A549 treated with Mapracorat at 1 μM for 4 hours (cell line): ENCODE measurements at places on chromosomes 3 and 15. TPM values are rescaled to one million over a fixed set of nuclear protein-coding genes. Genes with fewer than 3 reads are reported as not detected.

The PLA1A gene
- 0.26 to 0.80 TPM (median 0.40 TPM) in 5 replicates for total RNA-seq

The STRC gene
- total RNA-seq = 0.12 to 0.30 TPM (median 0.23 TPM) in 4 of 5 replicates, not detected in the other

The ADAMTS7 gene
- 5.8 to 10.9 TPM (median 9.8 TPM) in 5 replicates for total RNA-seq

The IL17RB gene
- 0.75 to 1.2 TPM (median 0.86 TPM) in 5 replicates for total RNA-seq

The PTH1R gene
- total RNA-seq = 1.1 to 1.8 TPM (median 1.4 TPM) in 5 replicates

The C3orf20 gene
- total RNA-seq = 0.06 to 0.07 TPM in 2 of 5 replicates, not detected in the others

The USP50 gene
- 0.19 TPM in 1 of 5 replicates, not detected in the others for total RNA-seq

The GABRA5 gene
- 80.9 to 122 TPM (median 102 TPM) in 5 replicates for total RNA-seq

The CYP1A2 gene
- not detected in 5 replicates for total RNA-seq

The GADL1 gene
- total RNA-seq = not detected in 5 replicates

The LOXL1 gene
- 0.38 to 0.90 TPM (median 0.81 TPM) in 5 replicates for total RNA-seq

The GOLGA8O gene
- 0.26 to 0.60 TPM (median 0.35 TPM) in 5 replicates for total RNA-seq

The LRTM1 gene
- not detected in 5 replicates for total RNA-seq

The NME9 gene
- total RNA-seq = not detected in 5 replicates

The MAPK6 gene
- 38.9 to 55.0 TPM (median 52.0 TPM) in 5 replicates for total RNA-seq

The KCTD6 gene
- 6.2 to 9.8 TPM (median 7.5 TPM) in 5 replicates for total RNA-seq
